ENCODE measurements at places on chromosomes 6 and 20.

- DNase-seq, result no peak
These were observed 84.4 kb downstream of the INSM1 start for GRCh38 chr20:20452254-20452676.

GRCh38 chr6:53066874-53067706 is 1.9 kb downstream of the FBXO9 start:
- no peak for DNase-seq

- no peak for DNase-seq
These were observed 213.1 kb upstream of the STXBP5 start for GRCh38 chr6:146990821-146991798.

- no peak for DNase-seq
These were observed 237.5 kb upstream of the TAB2 start for GRCh38 chr6:149079911-149080491.

- DNase-seq, result no peak
These were observed 18.4 kb upstream of the MRPS18A start for GRCh38 chr6:43705996-43706395.

GRCh38 chr20:6705106-6705766 is 62.2 kb upstream of the BMP2 start:
- no peak for DNase-seq

- DNase-seq, result no peak
These were observed 68.7 kb downstream of the SYTL3 start for GRCh38 chr6:158718461-158719046.

GRCh38 chr6:32436995-32437836 is 2.5 kb upstream of the HLA-DRA start:
- DNase-seq, result no peak

DNA sequence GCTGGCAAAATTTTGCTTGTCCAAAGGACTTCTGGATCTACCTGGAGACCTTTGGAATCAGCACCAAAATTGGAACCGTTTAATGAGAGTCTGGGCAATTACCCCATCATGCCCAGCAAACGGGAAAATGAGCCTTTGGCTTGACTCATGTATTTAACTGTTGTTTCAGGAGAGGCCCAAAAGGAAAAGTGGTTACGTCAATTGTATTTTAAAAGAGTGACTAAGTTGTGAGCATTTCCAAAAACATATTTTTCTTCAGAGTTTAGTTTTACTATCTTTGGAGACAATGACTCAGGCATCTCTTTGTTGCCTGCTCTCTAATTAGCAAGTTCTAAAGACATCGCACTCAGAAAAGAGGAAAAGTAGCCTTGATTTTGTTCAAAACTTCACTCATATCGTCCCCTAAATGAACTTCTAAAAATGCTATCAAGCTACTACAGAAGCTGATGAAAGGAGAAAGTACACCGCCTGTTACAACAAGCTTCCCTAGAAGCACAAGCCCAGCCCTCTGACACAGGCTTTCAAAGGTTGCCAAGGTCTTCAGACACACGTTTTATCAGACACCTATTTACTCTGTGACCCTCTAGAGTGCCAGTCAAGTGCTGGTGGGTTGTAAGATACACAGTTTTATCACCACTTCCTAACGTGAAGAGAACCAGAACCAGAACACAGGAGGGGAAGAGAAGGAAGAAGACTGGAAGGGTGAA is 146.2 kb downstream of the TBX18 start:
- DNase-seq, result no peak

- DNase-seq, result no peak
These were observed 43.6 kb downstream of the SOBP start for GRCh38 chr6:107533415-107534059.

- DNase-seq, result no peak
These were observed 135.4 kb downstream of the NRN1 start for GRCh38 chr6:5871296-5871695.

- DNase-seq, result no peak
These were observed 3.5 kb downstream of the NDUFAF5 start for GRCh38 chr20:13788167-13788834.

DNA sequence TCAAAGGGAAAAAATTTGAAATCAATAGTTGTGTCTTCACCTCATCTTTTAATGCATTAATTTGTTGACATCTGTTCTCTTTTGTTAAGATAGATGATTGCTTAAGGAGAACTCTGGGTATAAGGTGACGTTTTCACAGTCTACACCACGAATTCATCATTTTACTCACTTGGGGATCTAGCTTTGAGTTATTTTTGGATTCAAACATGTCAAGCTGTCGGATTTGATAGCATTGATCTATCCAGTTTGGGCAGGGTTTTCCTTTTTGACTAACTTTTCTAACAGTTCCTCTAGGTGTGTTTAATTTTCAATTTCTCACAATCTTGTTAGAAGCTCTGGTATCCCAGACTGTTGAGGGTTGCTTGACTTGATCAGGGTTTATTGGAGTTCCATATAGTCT is 49.6 kb downstream of the HECA start:
- no peak for DNase-seq

DNA sequence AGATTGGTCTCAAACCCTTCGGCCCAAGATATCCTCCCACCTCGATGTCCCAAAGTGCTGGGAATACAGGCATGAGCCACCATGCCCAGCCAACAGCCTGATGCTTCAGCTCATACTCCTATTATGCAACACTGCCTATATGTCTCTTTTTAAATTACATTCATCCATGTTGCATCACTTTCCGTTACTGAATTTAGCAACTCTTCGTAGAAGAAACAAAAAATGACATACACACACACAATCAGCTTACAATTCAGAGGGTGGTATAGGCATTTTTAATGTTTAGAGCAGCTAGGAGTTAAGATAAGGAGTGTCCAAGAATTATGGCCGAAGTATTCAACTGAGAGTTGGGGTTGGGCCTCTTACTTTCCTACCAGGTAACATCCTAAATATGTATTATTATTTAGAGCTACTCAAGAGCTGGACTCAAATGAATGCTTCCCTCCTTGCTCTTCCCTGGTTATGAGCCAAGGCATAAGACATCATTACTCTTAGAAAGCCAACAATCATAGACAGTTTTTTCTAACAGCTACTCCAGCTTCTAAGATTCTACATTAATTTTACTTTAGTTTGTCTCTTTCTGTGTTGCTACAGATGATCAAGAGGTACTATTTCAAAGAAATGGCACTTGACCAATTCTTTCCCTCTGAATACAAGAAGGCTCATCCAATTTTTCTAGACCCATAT is 62.0 kb upstream of the BMP5 start:
- DNase-seq, result no peak

DNA sequence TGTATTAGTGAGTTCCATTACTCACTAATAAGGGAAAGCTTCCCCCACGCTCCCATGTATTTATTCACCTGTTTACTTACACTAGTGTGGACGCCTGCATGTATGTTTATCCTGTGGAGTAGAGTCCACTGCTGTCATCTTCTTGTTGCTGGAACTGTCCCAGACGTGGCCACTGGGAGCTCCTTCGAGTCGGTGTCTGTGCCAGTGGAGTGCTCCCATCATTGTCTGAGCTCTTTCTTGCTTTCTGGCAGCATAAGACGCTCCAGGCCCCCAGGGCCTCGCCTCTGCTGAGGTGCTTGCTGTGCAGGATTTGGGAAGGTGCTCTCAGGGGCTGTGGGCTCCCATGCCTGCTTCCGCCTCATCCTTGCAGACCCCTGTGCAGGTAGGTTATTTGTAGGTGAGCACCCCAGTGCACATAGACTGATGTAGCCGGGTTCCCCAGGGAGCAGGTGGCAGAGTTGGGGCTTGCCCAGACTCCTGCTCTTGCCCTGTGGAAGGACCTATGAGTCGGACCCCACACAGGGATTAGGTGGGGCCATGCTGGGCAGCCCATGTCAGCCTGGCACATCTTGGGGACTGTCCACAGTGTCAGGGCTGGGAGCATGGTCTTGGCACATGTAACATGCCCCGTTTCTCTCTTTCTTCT is 16.6 kb downstream of the PHACTR3 start:
- no peak for DNase-seq

DNA sequence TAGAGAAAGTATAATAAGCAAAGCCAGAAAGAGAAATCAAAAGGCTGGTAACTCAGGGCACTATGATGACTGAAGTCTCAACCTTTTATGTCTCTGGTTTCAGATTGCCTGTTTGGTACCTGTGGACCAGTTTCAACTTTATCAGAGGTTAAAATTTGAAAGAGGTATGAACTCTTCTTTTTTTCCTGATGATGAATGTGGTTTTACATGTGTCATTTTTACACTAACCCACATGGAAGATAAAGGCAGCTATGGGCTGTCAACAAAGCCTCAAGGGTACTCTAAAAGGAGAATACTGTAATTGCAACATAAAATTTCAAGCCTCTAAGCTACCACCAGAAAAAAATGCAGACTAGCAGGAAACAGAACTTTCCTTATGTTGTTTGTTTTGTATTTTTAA is 52.4 kb downstream of the RNF144B start:
- DNase-seq, result no peak

DNA sequence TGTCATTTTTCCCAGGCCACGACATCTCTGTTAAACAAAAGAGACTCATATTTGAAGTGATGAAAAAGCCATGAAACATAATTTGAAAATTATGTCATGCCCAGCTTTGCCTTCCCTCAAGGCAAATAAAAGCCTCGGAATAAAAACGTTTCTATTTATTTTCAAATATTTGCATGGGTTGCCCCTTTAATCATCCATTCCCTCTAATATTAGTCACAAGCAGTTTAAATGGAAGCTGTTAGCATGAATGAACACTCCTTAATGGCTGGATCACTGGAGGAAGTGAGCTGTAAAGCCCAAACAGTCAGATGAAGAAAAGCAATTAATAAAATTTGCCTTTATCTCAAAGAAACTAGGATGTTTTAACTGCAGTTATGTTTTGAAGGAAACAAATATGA is 69.3 kb upstream of the STMND1 start:
- DNase-seq, result no peak

- no peak for DNase-seq
These were observed 24.4 kb downstream of the DNAH8 start for GRCh38 chr6:38739532-38739931.

DNA sequence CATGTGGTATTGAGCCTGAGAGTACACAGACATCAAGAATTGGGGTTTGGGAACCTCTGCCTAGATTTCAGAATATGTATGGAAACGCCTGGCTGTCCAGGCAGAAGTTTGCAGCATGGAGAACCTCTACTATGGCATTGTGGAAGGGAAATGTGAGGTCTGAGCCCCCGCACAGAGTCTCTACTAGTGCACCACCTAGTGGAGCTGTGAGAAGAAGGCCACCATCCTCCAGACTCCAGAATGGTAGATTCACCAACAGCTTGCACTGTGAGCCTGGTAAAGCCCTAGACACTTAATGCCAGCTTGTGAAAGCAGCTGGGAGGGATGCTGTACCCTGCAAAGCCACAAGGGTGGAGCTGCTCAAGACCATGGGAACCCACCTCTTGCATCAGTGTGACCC is 658.2 kb downstream of the HACE1 start:
- DNase-seq, result no peak

DNA sequence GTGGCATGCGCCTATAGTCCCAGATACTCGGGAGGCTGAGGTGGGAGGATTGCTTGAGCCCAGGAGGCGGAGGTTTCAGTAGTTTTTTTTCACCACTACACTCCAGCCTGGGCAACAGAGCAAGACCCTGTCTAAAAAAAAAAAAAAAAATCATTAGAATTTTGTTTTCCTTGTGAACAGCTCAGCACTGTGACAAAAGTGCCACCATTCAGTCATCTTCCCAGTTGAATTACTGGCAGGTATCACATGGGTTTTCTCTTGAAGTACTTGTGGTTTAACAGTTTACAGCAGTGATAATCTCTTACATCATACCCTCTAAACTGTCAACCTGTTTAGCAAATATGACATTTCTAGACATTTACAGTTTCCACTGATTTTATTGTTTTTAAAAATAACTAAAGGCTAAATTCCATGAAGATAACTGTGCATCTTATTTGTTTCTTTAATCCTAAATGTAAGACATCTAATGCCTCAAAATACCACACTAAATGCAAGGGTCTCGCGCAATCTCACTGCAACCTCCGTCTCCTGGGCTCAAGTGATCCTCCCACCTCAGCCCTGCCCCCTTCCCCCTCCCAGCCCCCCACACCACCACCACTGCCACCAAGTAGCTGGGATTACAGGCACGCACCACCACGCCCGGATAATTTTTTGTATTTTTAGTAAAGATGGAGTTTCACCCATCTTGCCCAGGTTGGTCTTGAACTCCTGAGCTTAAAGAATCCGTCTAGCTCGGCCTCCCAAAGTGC is 7.0 kb downstream of the TRPC4AP start:
- DNase-seq, result no peak

- DNase-seq, result no peak
These were observed 22.1 kb downstream of the ADGRF5 start for GRCh38 chr6:46899659-46900058.

GRCh38 chr20:48578397-48579098 is 249.3 kb downstream of the PREX1 start:
- DNase-seq, result no peak

DNA sequence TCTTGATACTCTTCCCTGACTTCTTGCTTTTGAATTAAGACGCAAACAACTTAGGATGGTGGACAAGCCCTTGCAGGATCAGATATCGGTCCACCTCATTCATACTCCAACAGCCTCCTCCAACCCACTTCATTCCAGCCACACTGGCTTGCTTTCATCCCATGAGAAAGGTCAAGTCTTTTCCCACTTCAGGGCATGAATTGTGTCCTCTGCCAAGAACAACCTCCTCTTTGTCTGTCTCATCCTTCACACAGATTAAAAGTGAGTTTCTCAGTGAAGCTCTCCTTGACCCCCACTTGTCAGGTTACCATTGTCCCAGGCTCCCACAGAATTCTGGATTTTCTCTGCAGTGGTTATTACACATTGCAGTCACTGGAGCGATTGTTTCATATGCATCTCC is 91.8 kb upstream of the TGM3 start:
- no peak for DNase-seq

GRCh38 chr6:48550603-48551002 is 439.6 kb upstream of the PTCHD4 start:
- no peak for DNase-seq

GRCh38 chr20:5741089-5741488 is 9.1 kb upstream of the SHLD1 start:
- DNase-seq, result no peak

GRCh38 chr6:116571683-116572000 is 338 bp downstream of the RWDD1 start:
- no peak for DNase-seq

- no peak for DNase-seq
These were observed 178.0 kb downstream of the TAF4 start for GRCh38 chr20:61887596-61888093.
